ENCODE measurements at places on chromosomes 2 and 18.
A peak's percentile ranks its signal among the peaks of the same experiment; 100 is the strongest.

DNA sequence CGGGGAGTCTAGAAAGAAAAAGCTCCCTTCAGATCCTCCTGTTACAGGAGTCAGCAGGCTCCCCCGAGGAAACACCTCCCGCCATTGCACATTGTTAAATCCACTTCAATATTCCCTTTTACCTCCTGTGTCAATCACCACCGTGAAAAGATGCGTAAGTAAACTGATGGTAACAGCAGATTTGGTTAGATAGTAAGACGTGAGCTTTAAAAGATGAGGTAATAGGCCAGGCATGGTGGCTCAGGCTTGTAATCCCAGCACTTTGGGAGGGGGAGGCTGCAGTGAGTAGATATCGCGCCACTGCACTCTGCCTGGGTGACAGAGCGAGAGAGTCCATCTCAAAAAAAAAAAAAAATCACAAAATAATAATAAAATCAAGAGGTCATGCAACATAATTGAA is 15.2 kb upstream of the NCL start:
- no peak for DNase-seq

- no peak for DNase-seq
These were observed 66.1 kb upstream of the DTNA start for GRCh38 chr18:34643989-34644388.

GRCh38 chr2:215354771-215355695 is 43.2 kb downstream of the ATIC start:
- DNase-seq = no peak

DNA sequence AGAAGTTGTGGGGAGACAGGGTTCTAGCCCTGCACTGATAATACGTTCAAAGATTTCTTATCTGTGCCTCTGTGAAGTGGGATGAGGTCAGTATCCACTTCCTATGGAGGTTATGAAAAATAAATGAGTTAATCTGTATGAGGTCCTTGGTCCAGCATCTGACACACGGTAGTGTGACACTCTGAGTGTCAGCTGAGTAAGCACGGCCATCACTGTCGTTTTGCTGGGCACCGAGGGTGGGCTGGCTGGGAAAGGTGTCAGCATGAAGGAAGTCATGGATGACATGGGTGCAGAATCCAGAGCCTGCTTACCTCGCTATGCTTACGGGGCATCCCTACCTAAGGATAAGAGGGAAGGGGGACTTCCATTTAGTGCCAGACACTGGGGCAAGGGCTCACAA is 150.3 kb downstream of the INHBB start:
- no peak for DNase-seq

DNA sequence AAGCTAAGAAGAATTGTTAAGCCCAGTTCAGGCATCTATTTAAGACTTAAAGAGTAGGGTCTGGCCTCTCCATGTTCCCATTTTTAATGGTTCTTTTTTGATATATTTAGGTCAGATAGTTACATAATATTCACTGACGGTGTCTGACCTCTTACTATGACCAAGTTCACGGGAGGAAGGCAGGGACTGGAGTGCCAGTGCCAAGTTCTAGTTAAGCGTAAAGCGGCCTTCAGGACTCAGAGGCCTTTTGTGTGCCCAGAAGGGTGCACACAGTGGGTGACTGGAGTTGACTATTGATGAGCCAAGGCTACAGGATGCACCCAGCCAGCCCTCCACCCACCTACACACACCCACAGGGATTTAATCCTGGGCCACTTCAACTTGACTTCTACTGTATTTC is 290.9 kb downstream of the PIEZO2 start:
- DNase-seq = no peak

- DNase-seq = no peak
These were observed 174.8 kb downstream of the LDLRAD4 start for GRCh38 chr18:13393338-13393737.

- DNase-seq = peak; percentile 62
These were observed 28.6 kb upstream of the CERS6 start for GRCh38 chr2:168427451-168427850.

DNA sequence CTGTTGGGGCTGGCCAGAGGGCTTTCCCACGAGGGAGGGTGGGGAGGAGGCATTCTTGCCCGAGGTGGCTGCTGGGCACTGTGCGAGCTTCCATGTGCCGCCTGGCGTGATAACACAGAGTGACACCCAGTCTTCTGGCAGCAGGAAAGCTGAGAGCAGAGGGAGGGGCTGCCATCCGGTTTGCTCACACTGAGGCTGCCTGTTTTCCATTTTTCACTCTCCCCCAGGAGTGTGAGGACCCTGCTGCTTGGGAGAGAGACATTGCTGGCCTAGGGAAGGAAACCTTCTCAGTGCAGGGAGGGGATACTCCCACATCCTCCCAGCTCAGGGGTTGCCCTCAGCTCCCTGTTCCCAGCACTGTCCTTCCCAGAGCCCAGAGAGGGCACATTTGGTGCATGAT is 73.1 kb downstream of the INHBB start:
- no peak for DNase-seq

DNA sequence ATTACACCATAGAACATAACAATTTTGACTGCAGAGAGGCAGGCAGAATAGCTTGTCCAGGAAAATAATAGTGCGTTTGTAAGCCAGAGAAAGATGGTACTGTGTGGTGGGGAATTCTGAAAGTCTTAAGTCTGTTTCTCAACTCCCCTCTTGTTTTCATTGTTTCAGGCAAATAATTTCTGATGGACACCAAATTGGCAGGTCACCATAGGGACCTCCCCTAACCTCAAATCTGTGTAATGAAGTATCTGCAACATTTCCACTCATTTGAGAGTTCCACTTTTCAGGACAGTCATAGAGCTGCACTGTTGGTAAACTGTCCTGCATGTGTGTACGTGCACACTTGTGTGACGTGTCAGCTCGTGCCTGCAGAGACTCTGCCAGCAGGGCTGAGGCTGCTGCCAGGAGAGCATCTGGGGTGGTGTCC is 195.6 kb downstream of the AGAP1 start:
- no peak for DNase-seq

DNA sequence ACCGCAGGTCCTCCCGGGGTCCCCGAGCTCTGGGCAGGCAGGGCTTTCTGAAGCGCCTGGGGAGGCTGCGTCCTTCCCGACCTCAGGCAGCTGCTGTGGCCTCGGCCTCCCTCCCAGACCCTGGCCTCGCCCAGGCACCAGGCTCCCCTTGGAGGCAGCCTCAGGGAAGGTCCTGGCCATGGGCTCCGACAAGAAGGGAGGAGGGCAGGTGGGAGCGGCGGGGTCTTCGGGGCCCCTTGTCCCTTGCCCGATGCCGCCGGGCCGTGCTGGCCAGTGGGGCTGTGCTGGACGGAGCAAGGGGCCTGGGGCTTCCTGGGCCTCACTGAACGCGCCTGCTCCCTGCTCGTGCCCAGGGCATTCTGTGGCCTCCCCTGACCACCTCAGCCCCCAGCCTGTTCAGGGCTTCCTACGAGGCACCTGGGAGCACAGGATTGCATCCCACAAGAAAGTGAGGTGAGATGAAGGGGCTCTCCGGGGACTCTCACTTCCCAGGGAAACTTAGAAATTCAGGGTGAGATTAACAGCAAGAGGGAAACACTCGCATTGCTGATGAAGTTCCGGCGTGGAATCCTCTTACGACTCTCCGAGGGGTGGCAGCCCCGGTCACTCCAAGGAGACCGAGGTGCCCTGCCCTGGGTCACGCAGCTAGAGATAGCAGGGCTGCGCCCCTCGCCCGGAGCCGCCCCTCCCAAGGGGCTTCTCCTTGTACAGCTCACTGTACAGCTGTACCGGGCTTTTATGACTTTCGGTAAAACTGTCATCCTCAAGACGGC is 778 bp downstream of the MFSD2B start:
- DNase-seq = no peak

DNA sequence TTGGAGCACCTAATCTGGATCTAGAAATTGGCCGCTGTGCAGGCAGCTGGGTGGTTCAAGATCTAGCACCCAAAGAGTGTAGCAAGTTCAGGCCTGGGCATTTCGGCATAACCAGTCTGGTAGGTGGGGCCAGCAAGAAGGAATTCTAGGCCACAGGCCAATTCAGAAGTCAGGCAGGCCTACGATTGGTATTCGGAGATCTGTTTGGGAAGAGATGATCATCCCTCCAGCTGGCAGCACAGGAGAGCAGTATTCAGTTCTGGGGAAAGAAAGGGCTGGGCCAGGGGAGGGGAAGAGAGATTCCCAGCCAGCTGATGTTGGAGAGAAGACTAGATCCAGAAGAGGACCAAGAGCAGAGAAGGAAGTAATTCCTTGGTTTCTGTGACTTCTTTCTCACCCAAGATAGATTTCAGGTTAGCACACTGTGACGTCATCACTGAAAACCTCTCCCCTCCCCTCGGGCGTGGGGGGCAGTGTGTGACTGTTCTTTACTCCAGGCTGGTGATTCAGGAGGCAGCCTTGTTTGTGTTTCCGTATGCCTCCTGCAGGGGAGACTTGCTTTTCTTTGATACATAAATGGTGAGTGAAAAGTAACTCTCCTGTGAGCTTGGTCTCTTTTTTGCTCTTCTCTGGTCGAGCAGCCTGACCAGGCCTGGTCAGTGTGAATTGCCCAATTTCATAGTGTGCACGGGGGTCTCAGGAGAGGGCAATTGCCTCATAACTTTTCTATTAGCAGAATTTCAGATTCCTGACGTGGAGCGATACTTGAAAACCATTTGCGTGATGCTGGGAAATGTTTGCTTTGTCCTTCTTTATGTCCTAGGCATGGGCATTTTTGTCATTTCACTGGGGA is 61.1 kb downstream of the MEIS1 start:
- DNase-seq = peak; percentile 85

DNA sequence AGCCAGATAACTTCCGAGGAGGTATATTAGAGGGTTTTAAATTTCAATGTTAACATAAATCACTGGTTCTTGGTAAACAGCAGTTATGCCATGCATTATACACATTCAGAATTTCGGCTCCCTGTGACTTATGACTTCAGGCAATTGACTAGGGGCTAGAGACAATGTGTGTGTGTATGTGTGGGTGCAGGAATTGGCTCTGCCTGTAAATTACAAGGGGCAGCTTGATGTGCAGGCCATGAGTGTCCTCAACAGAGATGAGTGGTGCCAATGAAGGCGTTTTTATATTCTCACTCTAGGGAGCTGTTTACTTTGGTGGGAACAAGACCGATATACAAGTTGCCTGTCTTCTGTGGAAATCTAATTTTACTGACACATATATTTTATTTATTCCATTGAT is 161.6 kb downstream of the CSRNP3 start:
- no peak for DNase-seq

- no peak for DNase-seq
These were observed 9.9 kb downstream of the DNMT3A start for GRCh38 chr2:25331686-25332365.

- DNase-seq = no peak
These were observed 21.6 kb upstream of the ARHGEF4 start for GRCh38 chr2:130814931-130815680.

GRCh38 chr2:25161055-25161781 is 7.2 kb downstream of the POMC start:
- DNase-seq = no peak

DNA sequence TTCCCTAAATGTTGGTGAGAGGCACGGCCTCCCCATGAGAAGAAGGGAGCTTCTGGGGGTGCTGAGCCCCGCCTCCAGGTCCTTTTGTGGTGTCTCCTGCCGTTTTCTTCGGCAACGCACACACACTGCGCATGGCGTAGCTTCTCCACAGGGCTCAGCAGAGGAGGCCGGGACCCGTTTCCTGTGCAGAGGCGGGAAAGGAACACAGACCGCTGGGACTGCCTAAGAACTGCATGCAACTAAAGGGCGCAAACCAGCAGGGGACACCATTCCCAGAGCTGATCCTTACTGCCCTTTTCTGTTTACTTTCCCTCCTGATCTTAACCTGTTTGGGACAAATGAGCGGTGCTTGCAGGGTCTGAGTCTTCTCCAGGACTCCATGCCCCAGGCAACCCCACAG is 90.3 kb upstream of the CAPN13 start:
- no peak for DNase-seq

DNA sequence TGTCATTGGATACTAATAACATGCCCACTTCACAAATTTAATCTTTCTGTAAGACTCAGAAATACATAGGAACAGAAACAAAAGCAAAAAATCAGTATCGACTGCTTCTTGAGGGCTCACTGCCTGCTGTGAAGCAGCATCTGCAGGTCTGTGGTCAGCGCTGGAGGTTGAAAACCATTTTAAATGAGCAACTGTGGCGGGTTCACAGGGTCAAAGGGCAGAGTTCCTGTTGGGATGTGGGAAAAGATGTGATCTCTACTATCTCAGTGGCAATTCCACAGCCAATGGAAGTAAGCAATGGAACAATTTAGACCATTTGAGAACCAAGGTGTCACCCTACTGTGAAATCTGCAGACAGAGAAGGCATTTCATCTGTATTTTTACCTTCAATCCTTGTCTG is 468.3 kb downstream of the PARD3B start:
- DNase-seq = no peak

DNA sequence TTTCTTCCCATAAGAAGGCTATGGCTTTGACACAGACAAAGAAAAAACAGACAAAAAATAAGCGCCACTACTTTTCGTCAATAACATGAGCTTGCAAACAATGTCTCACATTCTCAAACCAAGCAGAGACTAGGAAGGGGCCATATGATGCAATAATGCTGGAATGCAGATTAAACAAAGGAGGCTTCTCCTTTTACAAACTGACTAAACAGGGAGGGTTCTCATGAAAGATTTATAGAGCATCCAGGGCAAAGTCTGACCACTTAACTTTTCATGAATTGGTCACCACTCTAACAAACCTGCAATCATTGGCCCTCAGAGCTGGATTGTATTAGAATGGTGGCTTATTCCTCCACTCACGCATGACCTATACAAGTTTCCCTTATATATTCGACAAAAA is 663.3 kb upstream of the CHAC2 start:
- peak; percentile 75 for DNase-seq

DNA sequence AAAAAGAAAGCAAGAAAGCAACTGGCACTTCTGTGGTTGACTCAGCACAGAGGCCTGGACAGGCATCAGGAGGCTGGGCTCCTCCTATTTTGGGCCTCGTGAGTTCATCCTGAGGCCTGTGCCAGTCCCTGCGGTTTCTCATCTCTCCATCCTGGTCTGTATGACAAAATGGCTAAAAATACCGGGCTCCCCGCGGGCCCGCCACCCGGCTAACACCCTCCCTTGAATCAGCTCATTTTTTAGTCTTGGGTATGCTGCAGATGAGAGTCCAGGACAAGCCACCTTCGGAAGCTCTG is 62.3 kb upstream of the YWHAQ start:
- peak; percentile 93 for DNase-seq

GRCh38 chr2:43225788-43226557 is 433 bp downstream of the ZFP36L2 start:
- DNase-seq = peak; percentile 64

GRCh38 chr2:72859831-72860262 is 27.4 kb upstream of the SPR start:
- DNase-seq = peak; percentile 65

DNA sequence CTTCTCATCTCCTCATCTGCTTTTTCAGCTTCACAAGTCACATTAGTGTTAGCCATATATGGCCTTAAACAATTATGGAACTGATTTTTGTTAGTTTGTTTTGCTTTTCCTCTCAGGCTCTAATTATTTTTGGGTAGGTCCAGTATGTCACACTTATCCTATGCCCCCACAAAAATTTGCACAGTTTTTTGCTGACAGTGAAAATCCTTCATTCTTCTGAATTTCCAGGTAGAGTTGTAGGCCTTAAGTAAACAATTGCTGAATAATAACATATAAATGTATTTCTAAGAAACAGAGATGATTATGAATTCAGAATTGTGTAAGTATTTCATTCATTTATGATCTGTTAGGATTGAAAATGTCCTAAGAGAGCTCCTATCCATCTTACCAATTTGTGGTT is 8.6 kb upstream of the SERPINB10 start:
- DNase-seq = no peak
